ENCODE measurements at places on chromosomes 7 and 10.

GRCh38 chr7:72182036-72182435 is 230.1 kb downstream of the CALN1 start:
- no peak for DNase-seq

DNA sequence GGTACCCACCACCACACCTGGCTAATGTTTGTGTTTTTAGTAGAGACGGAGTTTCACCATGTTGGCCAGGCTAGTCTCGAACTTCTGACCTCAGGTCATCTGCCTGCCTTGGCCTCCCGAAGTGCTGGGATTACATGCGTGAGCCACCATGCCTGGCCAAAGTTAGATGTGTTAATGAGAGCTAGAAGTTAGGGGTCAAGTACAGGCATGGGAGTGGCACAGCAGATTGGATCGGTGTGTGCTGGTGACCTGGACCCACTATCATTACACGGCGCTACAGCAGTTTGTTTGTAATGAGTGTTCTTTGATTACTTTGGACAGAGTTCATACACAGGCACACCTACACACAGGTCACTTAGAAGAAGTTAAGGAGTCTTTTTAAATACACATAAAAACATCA is 36.7 kb downstream of the DNAJB6 start:
- no peak for DNase-seq

GRCh38 chr10:50216894-50217293 is 34.4 kb downstream of the ASAH2 start:
- no peak for DNase-seq

- DNase-seq, result no peak
Observed at GRCh38 chr10:104639590-104640338, 1.3 kb upstream of the SORCS3 start.

DNA sequence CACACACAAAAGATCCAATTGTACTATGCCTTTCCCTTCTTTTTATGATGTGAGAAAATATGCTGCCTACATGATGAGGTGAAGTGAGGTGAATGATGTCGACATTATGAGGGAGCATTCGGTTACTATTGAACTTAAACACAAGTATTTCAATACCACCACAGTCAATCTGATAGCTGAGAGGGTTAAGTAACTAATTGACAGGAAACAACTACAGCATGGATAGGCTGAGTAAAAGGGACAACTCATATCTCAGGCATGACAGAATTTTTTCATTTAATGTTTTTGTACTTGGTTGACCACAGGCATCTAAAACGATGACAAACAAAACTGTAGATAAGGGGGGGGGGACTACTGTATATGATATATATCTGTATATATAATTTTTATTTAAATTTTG is 488.9 kb downstream of the SH2D4B start:
- no peak for DNase-seq

DNA sequence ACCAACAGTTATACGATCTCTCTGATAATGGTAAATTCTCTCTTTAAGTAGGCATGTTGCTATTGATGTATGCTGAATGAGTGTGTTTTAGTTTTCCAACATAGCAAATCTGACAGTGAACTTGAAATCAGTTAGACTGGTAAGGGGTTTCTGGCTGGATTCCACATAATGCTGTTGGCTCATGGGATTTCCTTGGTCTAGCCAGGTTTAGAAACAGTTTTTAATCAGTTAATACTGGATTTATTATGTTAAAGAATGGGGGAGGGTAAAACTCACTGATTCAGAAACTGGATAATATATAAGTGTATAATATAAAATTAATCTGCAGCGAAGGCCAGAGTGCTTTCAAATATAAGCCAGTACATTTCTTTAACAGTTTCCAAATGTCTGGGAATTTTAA is 55.6 kb downstream of the PCDH15 start:
- DNase-seq, result no peak

GRCh38 chr7:151398446-151399304 is 11.2 kb downstream of the WDR86 start:
- DNase-seq, result no peak

DNA sequence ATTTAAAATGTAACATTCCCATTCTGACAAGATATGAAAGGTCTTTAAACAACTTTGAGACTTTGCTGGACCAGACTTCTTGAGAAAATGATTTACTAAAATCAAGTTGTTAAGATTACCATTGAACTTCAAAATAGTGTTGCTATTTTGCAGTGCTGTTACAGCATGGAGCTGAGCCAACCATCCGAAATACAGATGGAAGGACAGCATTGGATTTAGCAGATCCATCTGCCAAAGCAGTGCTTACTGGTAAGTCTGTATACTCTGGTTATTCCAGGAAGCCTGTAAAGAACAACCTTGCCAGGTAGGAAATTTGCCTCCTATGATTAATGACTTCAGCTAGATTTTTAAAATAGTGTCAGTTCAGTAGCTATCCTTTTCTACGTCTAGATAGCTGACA is 18.8 kb downstream of the TNKS2 start:
- no peak for DNase-seq

All from lung microvascular endothelial cell (primary cell).